Breast epithelium (tissue), 4 donors: ENCODE measurements at places on chromosomes 4 and X. TPM values are rescaled to one million over a fixed set of nuclear protein-coding genes. Genes with fewer than 3 reads are reported as not detected.

DNA sequence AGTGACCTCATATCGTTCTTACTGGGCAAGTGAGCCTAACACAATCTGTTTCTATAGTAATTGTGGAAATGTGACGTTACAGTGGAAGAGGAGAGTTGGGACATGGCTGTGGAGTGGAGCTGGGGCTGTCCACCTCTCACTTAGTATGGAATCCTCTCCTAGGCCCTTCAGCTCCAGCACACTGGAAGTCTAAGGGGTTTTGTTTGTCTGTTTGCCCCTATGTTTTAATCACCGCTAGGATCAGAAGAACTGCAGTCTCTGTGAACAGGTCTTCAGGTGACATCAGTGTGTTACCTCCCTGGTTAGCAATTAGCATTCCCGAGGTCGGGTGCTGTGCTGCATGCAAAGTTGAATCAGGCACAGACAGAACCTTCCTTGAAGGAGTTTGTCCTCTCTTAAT is 49.3 kb upstream of the CLDN34 start:
- H3K4me1 ChIP-seq: no peaks in the 10 kb centered on the region
- no peak overlapping the region for H3K27ac ChIP-seq
- no peaks in the 10 kb centered on the region for H3K36me3 ChIP-seq
- DNase-seq: no peak
- no peak overlapping the region for H3K4me3 ChIP-seq

DNA sequence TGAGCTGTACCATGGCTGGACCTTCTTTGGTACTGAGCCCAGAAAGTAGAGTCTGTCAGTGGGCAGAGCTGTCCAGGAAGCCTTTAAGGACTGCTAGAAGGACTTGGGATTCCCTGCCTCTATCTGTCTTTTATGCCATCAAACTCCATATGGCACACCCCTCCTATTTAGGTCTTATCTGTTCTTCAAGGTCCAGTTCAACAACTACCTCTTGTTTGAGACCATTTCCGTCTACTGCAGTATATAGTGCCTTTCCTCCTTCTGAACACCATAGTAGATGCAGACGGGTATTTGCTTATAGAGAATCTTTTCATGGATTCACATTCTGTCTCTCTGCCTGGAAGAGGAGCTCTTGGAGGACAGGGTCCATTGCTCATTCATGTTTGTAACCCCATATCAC is 146.1 kb upstream of the IL1RAPL2 start:
- no peaks in the 10 kb centered on the region for H3K36me3 ChIP-seq
- no peak for DNase-seq
- no peaks in the 10 kb centered on the region for H3K27me3 ChIP-seq

DNA sequence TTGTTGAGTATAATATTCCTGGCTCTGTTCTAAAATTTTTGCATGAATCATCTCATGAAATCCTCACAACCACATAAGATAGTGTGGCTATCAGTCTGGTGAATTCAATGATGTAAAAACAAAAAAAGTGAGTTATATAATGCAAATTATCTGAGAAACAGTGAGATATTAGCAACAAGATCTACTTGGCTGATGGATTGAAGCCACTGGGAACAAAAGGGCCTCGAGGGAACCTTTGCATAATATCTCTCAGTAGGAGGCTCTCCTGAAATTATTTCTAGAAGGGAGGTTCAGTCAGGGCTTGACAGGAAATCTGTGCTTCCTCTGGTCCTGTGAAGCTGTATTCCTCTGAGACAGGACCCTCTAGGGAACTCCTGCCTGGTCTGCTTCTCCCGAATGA is 30.1 kb upstream of the NUP54 start:
- no peaks in the 10 kb centered on the region for H3K27me3 ChIP-seq
- no peak for DNase-seq
- no peak overlapping the region for H3K27ac ChIP-seq
- H3K4me3 ChIP-seq: no peak overlapping the region
- no peaks in the 10 kb centered on the region for H3K36me3 ChIP-seq
- H3K4me1 ChIP-seq: no peaks in the 10 kb centered on the region

DNA sequence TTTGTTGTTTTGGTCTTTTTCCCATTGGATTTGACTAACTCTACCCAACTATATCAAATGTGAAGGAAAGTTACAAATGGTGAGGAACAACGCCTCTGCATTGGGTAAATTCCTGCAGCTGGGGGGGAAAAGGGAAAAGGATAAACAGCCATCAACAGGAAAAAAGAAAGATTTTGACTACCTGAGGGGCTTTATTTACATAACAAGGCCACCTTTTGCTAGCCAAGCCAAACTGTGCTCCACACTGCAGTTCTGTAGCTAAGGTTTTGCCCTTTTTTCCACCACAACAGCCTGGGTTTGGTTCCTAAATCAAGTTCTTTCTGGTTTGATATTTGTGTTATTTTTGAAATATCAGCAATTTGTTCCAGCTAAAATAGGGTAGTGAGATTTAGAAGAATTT is 40.8 kb downstream of the RHOXF2B start:
- H3K27me3 ChIP-seq: no peaks in the 10 kb centered on the region
- no peaks in the 10 kb centered on the region for H3K36me3 ChIP-seq
- no peak for DNase-seq

TMPRSS11B gene
- not detected for total RNA-seq

DNA sequence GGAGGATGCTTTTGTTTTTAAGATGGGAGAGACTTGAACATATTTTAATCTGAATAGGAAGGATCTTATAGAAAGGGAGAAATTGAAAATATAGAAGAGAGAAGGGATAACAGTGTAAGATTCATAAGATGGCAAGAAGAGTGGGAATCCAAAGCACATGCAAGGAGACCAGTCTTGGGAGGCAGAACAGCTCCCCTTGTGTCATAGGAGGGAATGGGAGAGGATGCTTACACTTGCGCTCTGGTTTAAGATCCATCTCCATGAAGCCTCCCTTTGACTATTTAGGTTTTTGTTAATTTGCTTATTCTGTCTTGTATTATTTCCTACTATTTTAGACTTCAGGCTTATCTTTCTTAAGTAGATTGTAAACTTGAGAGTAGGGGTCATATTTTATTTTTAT is 42.7 kb downstream of the KIF4A start:
- H3K27me3 ChIP-seq: no peaks in the 10 kb centered on the region
- H3K27ac ChIP-seq: no peak overlapping the region
- H3K36me3 ChIP-seq: no peaks in the 10 kb centered on the region
- H3K4me1 ChIP-seq: no peaks in the 10 kb centered on the region
- no peak for DNase-seq

- no peaks in the 10 kb centered on the region for H3K27me3 ChIP-seq
- no peak overlapping the region for H3K27ac ChIP-seq
- no peaks in the 10 kb centered on the region for H3K36me3 ChIP-seq
- H3K4me3 ChIP-seq: no peak overlapping the region
- H3K4me1 ChIP-seq: no peaks in the 10 kb centered on the region
Measured at GRCh38 chr4:3082925-3083515, 8.5 kb downstream of the HTT start.

GRCh38 chr4:83906561-83906960 is 370.7 kb downstream of the GPAT3 start:
- no peak overlapping the region for H3K27ac ChIP-seq
- no peak for DNase-seq
- no peaks in the 10 kb centered on the region for H3K36me3 ChIP-seq
- H3K27me3 ChIP-seq: no peaks in the 10 kb centered on the region
- H3K4me1 ChIP-seq: no peaks in the 10 kb centered on the region

GRCh38 chrX:39158801-39159657 is 357.8 kb downstream of the MID1IP1 start:
- H3K4me1 ChIP-seq: no peaks in the 10 kb centered on the region
- H3K27me3 ChIP-seq: no peaks in the 10 kb centered on the region
- no peak overlapping the region for H3K4me3 ChIP-seq
- no peak for DNase-seq
